ENCODE measurements at places on chromosomes 11 and 22. TPM values are rescaled to one million over a fixed set of nuclear protein-coding genes. Genes with fewer than 3 reads are reported as not detected.

GRCh38 chr11:128707681-128708080, 13.8 kb downstream of the FLI1 start:
- DNase-seq, result no peak

GRCh38 chr11:62702246-62702645, 5.0 kb downstream of the BSCL2 start:
- no peak for DNase-seq

SAA4 gene
- total RNA-seq, result not detected

- DNase-seq, result no peak
Measured at GRCh38 chr11:13644997-13645687, 23.3 kb upstream of the FAR1 start.

DNA sequence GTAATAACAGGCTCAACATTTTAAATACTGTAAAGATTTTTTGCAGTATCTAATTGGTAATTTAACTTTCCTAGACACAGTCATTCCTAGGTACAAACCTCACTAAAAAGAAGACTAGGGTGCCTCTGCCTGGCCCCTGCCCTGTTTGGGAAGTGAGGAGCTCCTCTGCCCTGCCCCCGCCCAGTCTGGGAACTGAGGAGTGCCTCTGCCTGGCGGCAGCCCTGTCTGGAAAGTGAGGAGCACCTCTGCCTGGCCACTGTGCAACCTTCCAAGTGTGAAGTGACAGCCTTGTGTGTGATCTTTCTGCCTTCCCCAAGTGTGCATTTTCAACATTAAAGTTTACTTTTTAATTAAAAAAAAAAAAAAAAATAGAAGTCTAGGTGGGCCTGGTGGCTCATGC, 4.2 kb downstream of the CHORDC1 start:
- no peak for DNase-seq

DNA sequence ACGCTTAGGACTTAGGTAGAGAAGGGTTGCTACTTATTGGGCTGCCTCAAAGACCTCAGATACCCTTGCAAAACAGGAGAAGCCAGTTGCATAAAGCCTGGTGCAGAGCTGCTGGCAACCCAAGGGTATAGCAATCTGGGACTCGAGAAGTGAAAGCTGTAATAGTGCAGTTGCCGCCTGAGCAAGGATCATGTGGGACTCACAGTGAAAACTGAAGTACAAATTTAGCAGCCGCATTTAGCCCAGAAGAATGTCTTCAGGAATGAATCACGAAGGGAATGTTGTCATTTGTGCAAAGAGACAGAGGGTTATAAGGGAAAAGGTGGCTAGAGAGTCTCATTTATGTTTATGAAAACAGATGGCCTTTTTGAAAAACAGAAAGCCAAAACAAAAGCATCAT, 267.2 kb downstream of the TENM4 start:
- DNase-seq, result peak; percentile 35

Data from tibial nerve (tissue), 4 donors.